ENCODE measurements at places on chromosomes 3 and 15.

- no peak for DNase-seq
Measured at GRCh38 chr3:177928172-177928873, 607.9 kb upstream of the KCNMB2 start.

- no peak for DNase-seq
Measured at GRCh38 chr15:44801364-44801763, 65.0 kb downstream of the TRIM69 start.

DNA sequence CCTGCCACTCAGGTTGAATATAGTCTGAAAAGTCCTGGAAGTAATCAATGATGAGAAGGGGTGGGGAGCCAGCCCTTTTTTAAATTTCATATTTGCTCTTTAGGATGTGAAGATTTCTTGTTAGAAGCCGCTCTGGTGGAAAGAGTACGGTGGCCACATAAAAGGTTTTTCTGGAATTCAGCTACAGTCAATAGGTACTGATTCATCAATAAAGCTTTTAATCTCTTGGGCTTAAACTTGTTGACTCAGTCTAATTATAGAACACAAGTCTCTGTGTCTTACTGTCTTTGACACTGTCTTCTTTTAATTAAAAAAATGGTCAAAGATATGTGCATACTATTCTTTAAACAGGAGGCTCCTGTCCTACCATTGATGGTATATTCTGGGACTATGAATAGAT is 99.9 kb upstream of the TP63 start:
- no peak for DNase-seq

DNA sequence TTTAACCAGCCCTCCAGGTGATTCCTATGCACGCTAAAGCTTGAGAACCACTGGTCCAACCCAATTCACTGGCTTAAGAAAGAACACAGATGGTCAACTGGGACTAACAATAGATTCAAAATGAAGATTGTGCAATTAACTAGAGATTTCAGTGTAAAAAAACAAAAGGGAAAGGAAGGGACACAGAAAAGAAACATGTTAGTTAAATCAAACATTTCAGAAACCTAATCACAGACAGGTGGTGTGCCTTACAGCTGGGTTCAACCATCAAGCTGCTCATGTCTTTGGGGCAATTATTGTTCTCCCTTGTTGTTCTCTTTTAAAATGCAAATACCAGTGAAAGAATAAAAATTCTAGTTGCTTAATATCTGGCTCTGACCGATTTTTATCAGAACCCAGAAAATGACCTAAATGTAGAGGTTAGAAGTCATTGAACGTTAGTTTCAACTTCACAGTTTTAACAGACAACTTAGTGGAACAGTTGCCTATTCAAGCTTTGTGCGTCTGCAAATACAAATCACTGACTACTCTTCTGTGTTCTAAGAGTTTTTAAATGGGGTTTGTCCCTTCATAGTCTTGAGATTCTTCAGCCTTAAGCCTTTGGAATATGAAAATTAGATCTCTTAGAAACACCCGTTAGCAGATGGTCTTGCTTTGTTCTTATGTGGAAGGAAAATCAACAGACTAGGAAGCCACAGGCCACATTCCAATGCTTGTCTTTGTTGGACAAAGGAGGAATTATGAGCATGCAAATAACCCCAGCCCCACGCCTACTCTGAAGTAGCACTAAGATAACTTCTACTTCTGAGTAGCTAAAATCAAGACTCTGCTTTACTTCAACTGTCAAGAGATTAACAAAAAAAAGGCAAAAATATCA is 223.4 kb downstream of the ATP8B4 start:
- no peak for DNase-seq

DNA sequence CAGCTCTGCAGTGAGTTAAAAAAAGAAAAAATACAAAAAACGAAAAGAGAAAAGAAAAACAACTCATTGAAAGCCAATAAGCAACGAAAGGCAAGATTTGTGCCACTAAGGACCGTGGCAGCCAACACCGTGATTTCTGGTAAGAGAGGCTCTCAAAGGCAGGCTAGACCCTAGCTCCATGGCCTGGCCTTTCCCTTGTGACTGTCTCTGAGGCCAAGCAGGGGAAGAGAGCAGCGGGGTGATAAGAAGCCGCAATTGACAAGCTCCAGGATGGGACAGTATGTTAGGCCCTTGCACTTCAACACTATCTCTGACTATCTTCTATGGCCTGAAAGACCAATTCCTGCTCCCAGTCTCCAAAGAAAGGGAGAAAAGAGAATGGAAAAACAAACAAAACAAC is 12.4 kb downstream of the APOD start:
- DNase-seq = no peak

- no peak for DNase-seq
Measured at GRCh38 chr3:128806588-128806987, 72.8 kb upstream of the ACAD9 start.

- no peak for DNase-seq
Measured at GRCh38 chr3:152300029-152300731, 31.5 kb downstream of the MBNL1 start.

GRCh38 chr15:29127506-29128430 is 141.9 kb downstream of the NSMCE3 start:
- DNase-seq = no peak

DNA sequence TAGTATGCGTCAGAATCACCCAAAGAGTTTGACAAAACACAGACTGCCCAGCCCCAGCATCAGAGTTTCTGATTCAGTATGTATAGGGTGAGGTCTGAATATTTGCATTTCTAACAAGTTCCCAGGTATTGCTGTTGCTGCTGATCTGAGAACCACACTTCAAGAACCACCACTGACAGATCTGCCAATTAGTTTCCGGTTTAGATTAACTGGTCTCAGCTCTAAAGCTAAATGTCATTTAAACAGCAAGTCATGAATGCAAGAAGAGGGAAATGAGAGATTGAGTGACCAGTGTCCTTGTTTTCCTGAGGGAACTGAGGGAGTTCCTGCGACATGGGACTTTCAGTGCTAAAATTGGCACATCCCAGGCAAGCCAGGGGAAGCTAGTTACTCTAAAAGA is 305.0 kb downstream of the ZNF385D start:
- DNase-seq = no peak

GRCh38 chr3:105369500-105370371 is 3.0 kb downstream of the ALCAM start:
- DNase-seq = peak; percentile 8

DNA sequence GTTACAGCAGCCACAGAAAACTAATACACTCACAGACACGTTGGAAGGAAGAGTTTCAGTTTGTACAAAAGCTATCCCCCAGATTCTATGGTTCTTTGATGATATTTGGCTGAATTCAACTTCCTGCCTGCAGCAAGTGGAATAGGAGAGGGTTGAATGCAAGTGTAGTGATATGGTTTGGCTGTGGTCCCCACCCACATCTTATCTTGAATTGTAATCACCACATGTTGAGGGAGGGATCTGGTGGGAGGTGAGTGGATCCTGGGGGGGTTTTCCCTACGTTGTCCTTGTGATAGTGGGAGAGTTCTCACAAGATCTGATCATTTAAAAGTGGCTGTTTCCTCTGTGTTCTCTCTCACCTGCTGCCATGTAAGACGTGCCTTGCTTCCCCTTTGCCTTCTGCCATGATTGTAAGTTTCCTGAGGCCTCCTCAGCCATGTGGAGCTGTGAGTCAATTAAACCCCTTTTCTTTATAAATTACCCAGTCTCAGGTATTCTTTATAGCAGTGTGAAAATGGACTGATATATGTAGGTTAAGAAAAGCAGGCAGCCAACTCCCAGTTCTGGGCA is 29.8 kb downstream of the NMNAT3 start:
- no peak for DNase-seq

DNA sequence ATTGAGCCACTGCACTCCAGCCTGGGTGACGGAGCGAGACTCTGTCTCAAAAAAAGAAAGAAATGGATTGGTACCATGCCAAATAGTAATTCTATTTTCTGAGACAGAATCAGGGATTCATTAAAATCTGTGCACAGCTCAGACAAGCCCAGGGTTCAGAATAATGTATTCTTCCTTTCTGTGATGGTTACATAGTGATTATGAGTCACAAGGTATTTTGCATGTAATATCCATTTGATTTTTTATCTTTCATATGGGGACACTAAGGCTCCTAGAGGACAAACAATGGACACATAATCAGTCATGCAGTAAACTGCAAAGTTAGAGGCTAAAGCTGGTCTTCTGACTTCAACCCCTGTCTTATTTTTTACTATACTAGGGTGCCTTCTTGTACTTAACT is 156.8 kb upstream of the COL8A1 start:
- no peak for DNase-seq

- no peak for DNase-seq
Measured at GRCh38 chr15:64490598-64491259, 30.4 kb downstream of the ZNF609 start.

DNA sequence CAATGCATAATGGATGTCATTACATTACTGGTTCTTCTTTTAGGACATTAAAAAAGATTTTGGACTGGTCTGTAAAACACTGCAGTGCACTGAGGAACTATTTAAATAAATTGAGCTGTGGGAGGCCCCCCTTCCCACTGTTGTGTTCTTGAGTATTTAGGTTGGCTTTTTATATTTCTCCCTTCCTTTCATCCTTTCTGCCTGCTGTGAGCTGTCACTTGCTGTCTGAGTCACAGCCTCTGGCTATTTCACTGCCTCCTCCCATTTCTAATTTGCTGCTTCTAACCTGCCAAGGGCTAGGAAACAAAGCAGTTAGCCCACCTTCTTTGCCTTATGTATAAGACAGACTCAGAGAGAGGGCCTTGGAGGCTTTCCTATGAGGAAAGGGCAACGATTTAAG is 89.0 kb upstream of the FNDC3B start:
- DNase-seq = no peak

- no peak for DNase-seq
Measured at GRCh38 chr15:95716708-95717107, 613.8 kb upstream of the NR2F2 start.

GRCh38 chr3:85495602-85496001 is 536.8 kb downstream of the CADM2 start:
- DNase-seq = no peak

- DNase-seq = no peak
Measured at GRCh38 chr15:41794081-41794480, 19.8 kb downstream of the MAPKBP1 start.

- no peak for DNase-seq
Measured at GRCh38 chr3:10852066-10852808, 36.2 kb downstream of the SLC6A11 start.

GRCh38 chr3:149376718-149377407 is 586 bp downstream of the TM4SF1 start:
- DNase-seq = no peak

GRCh38 chr3:32493437-32494414 is 8.9 kb downstream of the CMTM6 start:
- DNase-seq = no peak

DNA sequence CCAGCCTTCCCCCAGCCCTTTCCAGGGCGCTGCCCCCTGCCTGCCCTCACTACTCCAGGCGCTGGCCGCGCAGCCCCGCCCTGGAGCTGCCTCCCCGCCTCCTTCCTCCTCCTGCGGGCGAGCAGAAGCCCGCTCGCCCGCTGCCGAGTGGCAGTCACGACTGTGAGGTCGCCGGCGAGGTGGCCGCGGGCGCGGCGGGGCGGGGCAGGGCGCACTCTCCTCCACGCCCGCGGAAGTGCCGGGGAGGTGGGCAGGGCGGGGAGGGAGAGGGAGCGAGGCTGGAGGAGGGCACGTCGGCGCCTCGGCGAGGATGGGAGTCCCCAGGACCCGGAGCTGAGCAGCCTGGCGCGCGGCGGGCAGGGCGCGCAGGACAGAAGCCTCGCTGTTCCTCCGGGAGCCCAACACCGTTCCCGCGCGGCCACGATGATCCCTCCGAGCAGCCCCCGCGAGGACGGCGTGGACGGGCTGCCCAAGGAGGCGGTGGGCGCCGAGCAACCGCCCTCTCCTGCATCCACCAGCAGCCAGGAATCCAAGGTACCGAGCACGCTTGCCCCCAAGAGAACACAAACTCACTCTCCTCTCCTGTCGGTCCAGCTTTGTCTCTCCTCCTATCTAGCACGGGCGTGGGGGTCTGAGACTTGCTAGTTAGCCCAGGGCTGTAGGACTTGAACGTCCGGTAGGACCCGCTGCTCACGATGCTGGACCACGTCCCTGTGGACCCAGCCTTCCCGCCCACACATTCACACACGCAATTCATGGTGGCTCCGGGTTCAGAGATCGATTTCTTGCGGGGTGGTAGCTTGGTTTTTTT is at the start of gene STAC:
STAC (plus strand) TSS at position 284 of the 811 bp plus-strand sequence; CDS start at position 424, 140 bp downstream.
- peak; percentile 6 for DNase-seq

DNA sequence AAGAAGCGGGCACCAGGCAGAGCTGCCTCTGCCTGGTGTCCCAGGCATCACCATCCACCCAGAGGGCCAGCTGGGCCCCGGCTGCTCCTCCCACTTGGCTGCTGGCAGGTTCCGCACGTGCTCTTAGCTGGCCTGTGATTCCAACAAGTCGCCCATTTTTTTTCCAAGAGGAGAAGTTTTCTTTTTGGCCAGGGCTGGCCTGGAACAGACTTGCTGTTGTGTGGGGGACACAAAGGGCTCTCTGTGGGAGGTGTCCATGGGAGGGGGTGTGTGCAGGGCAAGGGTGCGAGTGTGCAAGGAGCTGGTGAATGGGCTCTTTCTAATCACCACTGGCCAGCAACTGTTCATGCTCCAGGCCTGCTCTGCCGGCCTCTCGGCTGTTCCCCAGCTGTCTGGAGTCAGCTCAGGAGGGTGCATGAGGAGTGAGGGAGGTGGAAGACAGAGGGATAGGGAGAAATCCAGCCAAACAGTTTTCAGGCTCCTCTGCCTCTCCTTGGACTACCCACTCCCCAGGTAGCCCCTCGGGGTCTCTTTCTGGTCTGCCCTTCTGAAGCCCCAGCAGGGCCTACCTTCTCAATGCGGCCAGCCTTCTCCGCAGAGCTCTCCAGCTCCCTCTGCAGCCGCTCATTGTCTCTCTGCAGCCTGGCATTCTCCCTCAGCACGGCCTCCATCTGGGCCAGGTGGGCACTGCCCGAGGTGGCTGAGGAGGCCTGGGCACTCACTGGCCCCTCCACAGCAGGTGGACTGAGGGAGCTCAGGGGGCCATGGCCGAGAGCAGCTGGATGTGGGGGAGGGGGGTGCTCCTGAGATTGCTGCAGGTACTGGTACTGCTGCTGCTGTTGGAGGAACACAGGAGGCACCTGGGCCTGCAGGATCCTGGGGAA is 7.1 kb downstream of the AMOTL2 start:
- DNase-seq = no peak

GRCh38 chr15:39574427-39574826 is 6.5 kb upstream of the THBS1 start:
- DNase-seq = no peak

Data from activated gamma-delta T cell (primary cell).